ENCODE measurements at places on chromosomes 11 and 22.

DNA sequence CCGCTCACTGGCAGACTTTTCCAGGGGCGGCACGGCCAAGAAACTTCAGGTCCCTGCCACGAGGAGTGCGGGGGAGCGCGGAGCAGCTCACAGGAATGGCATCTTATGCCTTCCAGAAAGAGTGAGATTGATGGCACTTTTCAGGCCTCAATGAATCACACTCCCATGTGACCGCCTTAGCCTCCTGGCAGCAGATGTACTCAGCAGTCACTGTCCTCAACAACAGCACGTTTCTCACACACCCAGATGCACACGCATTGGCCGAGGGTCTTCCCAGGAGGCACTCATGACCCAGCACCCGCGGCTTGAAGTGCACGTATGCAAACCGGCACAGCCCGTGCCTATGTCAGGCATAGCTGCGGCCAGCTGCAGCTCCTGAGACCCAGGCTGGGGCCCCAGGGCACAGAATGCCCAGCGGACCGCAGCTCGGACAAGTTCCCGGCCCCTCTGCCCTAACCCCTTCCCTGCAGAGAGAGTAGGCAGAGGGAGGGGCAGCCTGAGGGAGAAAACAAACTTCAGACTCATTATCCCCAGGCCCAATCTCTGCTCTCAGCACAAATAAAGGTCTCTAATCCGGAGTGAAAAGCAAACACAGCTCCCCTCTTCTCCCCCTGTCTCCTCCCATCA is 48.3 kb downstream of the RPUSD4 start:
- no peak for DNase-seq

- DNase-seq: no peak
Measured at GRCh38 chr22:44823396-44823795, 71.0 kb downstream of the ARHGAP8 start.

DNA sequence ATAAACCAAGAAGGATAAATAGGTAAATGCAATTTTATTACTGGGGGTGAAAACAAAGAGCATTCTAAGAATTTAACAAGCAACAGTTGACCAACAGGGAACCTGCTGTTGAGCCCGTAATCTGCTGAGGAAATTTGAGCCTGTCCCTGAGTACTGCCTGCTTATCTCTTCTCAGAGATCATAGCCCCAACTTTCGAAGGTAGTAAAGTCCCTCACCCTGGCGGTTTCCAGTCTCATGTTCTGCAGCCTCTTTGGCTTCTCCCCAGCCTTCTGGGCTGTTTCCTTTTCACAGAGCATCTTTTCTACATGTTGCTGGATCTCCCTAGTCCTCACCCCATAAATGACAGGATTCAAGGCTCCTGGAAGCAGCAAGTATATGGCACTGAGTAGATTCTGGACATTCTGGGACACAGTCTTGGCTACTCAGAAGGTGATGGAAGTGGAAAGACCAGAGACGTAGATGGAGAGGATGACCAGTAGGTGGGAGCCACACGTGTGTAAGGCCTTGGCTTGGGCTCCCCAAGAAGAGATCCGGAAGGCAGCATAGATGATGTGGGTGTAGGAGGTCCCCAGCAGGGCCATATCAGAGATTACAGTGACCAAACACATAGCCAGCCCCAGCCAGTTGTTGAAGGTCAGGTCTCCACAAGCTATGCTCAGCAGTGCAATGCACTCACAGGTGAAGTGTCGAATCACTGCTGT is 51.6 kb downstream of the RRM1 start:
- no peak for DNase-seq

GRCh38 chr11:33912405-33913361 is 20.8 kb upstream of the LMO2 start:
- DNase-seq: no peak

- peak; percentile 24 for DNase-seq
Measured at GRCh38 chr11:36564376-36565030, 3.3 kb upstream of the RAG1 start.

GRCh38 chr22:30694171-30694639 is 469 bp upstream of the OSBP2 start:
- DNase-seq: peak; percentile 39

DNA sequence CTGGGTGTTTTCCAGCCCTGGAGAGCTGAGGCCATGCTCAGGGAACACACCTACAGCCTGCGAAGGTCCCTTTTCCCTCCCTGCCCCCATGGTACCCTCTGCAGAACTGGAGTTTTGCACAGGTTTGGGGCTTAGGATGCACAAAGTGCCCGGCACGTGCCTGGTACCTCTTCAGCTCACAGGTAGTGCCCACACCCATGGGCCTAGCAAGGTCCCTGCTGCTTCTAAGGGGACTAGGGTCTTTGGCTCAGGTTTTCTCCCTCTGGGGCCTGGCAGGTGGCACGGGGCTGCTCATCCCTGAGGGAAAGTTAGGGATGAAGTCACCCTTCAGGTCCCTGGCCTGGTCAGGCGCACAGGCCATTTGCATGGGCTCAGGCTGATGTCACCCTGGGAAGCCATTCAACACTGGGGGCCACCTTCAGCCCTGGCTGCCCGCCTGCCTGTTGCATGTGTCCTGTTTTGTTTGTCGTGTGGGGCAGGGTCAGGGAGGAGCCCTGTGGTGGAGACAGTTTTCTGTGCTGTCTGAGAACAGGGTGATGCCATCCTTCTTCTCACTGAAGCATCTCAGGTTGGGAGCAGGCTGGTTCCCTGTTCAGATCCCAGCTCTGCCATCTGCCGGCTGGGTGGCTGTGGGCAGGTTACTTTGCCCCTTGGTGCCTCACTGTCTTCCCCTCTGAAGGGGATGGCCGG is 68.3 kb upstream of the CRYBB3 start:
- no peak for DNase-seq

DNA sequence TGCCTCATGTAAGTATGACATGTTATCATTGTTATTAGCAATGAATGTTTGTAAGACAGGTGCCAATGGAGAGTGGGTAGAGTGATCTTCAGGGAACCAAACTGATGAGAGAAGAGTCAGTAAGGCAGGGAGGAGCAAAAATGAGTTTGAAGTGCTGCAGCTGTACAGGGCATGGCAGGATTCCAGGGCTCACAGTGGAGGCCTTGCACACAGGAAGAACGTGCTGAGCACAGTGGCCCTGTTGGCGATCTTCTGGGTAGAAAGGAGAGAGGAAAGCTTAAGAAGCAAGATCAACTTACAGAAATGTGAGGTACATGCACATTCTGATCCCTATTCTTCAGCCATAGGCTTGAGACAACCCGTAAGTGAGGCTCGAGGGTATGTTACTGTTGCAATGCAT is 219.3 kb upstream of the TMEM45B start:
- DNase-seq: no peak

DNA sequence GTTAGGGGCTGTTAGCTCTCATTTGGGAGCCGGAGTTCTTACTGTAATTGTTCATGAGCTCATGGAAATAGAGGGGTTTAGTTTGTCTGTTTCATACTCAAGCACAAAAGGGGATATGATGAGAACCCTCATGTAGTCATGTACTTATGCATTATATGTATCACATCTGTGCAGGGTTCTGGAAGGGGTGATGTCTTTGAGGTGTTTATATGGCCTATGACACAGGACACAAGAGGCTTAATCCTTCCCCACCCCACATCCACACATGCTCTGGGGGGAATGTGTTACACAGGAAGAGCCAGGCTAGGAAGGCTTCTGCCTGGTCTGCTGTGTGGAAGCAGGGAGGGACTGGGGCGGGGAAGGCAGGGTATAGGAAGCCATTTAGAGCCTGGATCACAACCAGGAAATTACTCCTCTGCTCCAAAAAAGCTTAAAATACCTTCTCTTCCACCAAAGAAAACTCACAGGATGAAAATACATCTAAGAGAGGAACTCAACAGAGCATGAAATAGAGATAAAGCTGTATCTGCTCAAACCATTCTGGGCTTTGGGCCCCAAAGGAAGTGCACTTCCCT is 316.1 kb downstream of the TMEM135 start:
- no peak for DNase-seq

DNA sequence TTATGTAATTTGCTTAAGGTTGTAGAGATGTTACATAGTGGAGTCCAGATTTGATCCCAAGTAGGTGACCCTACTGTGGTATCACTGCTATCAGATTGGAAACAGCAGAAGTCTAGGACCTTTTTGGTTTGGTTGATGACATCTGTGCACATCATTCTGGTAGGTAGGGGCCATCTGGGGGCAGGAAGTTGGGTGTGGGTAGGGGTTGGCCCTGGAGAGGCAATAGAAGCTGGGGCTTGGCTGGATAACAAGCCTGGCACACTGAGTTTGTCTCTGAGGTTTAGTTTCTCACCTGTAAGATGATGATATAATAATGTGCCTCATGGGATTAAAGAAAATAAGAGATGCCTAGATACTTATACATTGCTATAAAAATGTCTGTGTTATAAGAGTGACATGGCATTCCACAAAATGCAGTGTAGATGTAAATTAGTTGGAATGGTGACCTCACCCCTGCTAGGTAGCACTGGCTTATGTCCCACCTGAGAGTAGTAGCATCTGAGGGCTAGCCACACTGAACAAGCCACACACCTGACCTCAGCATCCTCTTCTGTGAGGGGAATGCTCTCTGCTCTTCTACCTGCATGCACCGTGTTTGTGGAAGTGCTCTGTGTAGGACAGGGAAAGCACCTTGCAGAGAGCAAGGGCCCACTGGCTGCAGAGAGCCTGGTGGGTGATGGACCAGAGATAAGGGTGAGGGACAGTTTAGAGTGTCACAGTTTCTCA is 36.9 kb downstream of the PTPRJ start:
- DNase-seq: peak; percentile 22

DNA sequence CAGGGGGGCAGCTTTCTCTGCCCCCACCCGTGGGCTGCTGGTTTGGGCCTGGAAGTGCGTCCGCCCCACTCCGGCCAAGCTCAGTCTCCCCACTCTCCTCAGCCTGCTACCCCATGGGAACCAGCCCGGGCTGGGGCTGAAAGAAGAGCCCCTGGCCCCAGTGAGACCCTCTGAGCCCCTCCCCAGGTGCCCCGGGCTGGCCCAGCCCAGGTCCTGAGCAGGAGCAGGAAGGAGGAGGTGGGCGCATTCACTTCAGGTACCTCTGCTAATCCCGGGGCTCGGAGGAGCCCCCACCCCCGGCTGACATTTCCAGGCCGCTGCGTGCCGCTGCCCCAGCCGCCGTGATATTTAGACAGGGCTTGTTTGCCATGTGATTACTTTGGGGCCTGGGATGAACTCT is 8.7 kb upstream of the TH start:
- no peak for DNase-seq

- DNase-seq: no peak
Measured at GRCh38 chr11:11057472-11057854, 199.6 kb upstream of the ZBED5 start.

GRCh38 chr11:116930177-116930576 is 92.8 kb upstream of the APOA1 start:
- no peak for DNase-seq

GRCh38 chr11:128341280-128342248 is 245.8 kb downstream of the ETS1 start:
- peak; percentile 65 for DNase-seq

DNA sequence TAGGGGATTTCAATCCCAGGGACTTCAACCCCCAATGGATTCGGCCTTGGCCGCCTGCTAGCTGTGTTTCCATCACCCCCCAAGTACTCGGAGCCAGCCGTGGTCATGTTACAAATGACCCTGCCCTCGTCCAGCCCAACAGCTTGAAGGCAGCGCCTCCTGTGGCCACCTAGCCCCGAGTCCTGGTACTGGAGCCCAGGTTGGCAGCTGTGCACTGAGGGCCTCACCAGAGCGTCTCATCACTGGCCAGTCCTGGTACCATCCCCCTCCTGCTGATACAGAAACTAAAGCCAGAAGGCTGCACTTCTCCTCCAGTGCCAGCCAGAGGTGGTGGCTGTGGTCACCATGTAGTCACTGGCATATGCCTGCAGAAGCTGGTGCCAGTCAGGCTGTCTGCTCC is 44.9 kb upstream of the FADD start:
- no peak for DNase-seq

DNA sequence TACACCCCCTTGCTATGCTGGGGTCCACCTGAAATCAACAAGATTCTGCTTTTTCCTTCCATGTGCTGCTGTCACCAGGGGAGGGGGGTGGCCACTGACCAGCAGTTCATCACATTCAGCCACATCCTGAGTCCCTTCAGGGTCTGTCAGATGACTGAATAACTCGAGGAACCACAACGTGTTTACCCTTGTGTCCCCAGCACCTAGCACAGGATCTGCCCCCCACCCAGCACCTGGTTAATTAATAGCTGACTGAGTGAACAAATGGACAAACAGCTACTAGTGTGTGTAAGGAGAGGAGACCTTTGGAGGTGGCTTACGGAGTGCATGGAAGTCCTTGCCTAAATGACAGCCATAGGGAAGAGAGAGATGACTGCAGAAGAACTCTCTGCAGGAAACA is 119.5 kb upstream of the NCAM1 start:
- no peak for DNase-seq

DNA sequence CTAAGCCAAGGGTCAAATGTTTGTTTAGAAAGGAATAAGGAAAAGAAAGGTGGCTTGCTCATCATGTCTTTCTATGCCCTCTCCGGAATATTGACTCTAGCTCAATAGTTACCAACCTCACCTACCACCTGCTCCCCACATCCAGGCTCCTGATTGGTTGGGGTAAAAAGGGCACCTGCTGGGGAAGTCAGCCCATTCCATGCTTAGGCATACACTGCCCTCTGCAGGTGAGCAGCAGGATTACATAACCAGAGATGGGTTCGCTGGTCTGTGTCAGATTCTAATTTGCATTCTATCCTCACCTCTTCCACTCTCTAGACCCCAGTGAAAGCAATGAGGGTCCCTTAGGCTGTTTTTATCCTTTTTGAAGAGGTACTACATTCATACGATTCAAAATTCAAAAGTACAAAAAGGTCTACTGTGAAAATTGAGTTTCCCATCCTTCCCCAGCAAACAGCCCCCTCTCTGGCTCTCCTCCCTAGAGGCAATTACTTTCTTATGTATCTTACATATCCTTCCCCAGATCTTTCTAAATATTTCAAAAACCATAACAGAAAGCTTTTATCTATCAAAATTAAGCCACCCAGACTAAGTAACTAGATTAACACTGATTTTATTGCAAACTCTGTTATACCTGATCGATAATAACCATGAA is 98.0 kb upstream of the ASPHD2 start:
- DNase-seq: peak; percentile 58

- DNase-seq: no peak
Measured at GRCh38 chr11:96267496-96268032, 75.4 kb downstream of the MAML2 start.

DNA sequence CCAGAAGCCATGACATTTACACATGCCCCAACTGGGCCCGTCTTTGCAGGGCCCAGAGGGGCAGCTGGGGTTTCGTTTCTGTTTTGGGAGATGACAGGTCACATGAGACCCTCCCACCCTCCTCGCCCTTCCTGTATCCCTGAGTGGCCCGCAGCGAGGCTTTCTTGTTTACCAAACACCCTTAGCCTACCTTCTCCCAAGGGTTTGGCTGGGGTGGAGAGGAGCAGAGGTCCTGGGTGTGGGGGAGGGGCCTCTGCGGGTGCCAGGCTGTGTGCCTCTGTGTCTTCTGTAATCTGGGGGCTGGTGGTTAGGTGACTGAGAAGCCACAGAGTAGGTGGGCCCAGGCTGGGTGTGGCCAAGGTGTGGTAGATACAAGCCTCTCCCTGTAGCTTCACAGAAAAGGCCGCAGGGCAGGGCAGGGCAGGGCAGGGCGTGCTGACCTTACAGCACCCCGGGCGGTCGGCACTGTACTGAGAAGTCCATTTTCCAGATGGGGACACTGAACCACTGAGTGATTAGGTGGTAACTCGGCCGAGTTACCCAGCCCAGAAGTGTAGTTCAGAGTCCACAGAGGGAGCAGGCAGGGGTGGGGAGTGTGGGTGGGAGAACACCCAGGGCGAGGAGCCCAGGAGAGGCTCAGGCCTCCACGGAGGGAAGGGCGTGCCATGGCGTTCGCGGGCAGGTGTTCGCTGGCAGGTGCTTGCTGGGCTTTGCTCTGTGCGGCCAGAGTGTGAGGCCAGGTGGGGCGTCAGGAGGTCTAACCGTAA is 8.7 kb downstream of the PRR5 start:
- no peak for DNase-seq

All from stimulated activated naive CD4-positive, alpha-beta T cell (primary cell).